ENCODE measurements at places on chromosomes 1 and 21.

GRCh38 chr1:111361761-111362160 lies 65.8 kb downstream of the OVGP1 start:
- DNase-seq = no peak

DNA sequence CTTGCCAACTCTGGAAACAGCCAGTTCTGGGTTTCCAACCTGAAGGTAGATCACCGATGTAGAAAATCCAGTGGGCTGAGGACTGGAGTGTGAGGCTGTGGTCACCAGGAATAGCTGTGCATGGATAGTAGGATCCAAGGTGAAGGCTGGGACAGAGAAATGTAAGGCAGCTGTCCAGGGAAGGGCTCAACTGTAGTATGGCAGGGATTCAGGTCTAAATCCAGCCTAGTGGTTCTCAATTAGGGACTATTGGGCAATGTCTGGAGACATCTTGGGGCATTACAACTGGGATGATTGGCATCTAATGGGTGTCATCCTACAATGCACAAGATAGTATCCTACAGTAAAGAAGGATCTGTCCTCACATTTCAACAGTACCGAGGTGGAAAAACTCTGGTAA lies 67.7 kb upstream of the RUNX1 start:
- DNase-seq = no peak

DNA sequence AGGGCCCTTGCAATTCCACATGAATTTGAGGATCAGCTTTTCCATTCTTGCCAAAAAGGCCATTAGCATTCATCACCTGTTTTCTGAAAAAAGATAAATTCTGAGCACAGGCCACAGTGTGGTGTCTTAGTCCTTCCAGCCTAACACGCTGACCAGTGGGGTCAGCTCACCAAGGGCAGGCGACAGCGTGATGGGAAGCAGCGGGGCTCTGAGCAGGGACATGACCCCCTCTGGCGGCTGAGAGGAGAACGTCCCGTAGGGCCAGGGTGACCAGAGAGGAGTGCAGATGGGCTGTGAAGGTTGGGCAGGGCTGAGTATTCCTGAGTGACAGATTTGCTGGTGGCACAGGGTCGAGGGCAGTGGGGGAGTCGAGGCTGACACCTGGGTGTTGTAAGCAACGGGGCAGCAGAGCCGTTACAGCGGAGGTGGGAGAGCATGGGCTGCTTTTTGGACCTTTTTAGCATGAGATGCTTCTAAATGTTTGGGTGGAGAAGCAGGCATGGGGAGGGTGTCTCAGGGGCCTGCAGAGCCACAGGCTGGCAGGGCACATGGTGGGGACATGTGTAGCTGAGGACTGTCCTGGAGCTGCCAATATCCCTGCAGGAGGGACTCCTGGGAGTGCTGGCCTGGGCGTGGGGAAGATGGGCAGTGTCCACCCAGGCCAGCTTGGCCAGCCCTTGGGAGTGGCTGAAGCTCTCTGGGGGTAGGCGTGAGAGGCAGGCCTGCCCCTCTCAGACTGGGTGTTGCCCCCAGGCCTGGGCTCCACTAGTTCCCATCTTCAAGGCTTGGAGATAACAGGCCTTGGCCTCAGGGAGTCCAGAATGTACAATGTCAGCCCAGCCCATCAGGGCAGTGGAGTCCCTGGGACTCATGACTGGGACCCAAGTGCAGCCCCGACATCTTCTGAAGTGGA lies 8.6 kb upstream of the CALML6 start:
- DNase-seq = no peak

DNA sequence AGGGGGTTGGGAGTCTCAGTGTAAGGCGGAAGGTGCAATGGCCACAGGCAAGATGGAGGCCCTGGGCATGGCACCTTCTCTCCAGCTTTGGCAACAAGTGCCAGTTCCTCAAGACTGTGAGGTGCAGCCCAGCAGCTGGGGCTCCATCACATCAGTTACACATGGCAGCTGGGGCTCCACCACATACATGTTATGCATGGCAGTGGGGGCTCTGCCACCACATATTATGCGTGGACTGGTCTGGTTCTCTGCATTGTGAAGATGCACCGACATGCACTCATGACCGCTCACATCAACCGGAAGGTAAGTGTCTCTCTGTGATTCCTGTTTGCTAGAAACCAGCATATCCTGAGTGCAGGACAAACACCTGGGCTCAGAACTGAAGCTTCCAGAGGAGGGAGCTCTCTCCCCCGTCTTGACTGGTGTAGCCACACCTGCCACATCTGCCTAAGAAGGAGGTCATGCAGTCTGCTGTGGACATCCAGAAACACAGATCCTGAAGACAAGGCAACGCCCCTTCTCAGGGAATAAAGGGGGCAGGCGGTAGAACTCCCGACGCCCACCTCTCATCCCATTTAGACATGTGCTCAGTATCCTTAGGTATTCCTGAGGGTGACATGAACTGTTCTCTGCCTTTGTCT lies 104.1 kb upstream of the TMPRSS2 start:
- DNase-seq = no peak

DNA sequence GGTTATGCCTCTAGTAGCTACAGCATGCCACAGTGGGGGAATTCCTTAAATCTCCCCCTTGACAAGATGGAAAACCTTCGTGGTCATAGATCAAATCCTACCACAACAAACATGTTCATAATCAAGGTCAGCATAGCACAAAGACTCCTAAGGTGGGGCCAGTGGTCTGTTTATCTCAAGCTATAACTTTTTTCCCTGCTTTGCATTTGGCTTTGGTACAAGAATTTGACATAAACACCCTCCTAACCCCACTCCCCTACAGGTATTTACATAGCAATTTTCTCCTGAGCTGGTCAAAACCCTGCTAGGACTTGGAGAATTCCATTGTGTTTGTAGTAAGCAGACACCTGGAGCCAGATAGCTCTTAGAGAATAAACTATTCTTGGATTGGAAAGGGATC lies 58.5 kb downstream of the HIVEP3 start:
- DNase-seq = no peak

DNA sequence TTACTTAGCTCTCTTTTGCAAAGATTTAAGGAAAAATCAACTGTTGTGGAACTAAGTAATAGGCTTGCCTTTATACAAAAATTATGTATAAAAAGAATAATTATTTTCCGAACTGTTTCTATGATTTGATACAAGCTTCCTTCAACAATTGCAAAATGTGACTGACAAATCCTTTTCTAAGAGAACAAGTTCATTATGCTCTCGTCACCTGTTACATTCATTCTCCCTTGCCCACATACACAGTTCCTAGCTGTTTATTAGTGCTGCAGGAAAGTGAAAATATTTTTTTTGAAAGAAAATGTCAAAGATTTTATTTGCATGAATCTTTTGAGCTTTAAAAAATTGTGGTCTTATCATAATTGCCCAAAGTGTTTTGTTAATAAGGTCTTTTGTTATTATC lies 466.2 kb downstream of the USP25 start:
- no peak for DNase-seq

GRCh38 chr1:23168079-23168444 lies 594 bp downstream of the LUZP1 start:
- DNase-seq = no peak

DNA sequence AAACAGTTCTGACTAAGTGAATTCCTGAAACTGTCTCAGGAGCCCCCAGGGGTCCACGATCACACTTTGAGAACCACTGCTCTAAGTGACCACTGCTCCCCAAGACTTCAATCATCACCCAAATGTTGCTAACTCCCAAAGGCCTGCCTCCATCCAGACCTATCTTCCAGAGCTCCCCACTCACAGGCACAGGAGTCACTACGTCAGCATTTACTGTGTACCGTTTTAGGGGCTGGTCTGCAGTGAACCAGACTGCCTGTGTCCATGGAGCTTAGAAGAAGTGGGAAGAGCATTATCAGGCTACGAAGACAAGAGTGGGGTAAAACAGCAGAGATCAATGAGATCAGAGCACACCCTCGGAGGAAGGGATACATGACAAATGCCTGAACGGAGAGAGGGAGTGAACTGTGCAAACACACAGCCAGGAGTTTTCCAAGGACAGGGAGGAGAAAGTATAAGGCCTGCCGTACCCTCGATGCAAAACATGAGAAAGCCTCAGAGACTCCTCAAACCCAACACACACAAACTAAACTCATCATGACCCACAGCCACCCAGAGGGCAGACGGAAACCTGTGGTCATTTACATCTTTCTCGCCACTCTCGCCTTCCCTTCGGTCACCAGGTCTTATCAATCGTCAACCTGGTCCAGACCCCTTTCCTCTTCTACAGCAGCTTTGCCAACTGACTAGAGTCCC lies 10.1 kb downstream of the GNB1 start:
- DNase-seq = no peak

GRCh38 chr1:36126797-36127500 lies 1.9 kb upstream of the COL8A2 start:
- DNase-seq = no peak

DNA sequence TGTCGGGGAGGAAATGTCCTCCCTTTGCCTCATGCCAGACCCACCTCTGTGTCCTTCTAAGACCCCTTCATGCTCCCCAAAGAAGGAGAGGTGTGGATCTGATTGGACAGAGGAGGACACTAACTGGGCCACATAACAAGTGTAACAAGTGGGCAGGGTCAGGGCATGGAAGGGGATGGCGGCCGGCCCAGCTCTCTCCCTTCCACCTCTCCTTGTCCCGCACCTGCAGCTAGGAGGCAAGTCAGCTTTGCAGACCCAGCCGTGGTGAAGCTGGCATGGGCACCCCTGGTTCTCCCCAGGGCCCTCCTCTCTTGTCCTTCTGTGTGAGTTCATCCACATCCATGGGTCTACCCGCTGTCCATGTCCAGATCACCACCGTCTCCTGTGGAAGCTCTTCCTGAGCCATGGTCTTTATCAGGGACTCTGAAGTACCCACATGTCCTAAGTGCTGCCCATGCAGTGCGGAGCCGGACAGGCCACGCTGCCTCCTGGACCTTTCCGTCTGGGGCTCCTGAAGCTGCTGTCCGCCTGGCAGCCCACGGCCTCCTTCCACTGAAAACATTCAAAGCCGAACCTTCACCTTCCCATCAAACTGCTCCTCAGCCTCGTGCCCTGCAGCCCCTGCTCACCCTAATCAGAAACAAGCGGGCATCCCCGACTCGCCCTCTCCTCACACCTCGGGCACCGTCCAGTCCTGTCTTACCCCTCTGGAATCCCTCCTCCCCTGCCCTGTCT lies 460.5 kb downstream of the PTPRU start:
- no peak for DNase-seq

DNA sequence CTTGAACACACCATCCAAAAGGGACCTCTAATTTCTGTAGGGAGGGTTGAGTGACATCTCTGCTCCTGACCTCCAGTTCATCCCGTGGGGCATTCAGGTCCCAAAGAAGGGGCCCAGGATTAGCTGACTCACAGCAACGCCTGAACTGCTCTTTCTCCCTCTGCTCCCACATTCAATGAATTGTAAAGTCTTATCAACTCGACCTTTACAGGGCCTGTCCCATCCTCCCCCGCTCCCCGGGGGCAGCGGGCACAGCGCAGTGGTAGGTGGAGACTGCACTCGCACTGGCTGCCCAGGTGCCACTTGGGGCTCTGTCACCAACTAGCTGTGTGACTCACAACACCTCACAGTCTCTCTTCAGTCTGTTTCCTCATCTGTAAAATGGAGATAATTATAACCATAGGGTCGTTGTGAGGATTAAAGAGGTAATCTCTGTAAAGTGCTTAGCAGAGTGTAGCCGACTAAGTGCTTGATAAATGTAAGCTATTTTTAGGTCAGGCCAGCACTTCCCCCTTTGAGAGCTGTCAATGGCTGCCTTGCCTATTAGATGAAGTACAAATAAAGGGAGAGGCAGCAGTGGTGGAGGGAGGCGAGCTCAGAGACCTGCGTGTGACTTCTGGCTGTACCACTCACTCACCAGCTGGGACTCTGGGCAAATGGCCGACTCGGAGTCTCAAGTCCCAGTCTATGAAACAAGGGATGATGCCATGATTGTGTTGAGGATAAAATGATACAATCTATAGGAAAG lies 637 bp upstream of the MYBPHL start:
- DNase-seq = no peak

DNA sequence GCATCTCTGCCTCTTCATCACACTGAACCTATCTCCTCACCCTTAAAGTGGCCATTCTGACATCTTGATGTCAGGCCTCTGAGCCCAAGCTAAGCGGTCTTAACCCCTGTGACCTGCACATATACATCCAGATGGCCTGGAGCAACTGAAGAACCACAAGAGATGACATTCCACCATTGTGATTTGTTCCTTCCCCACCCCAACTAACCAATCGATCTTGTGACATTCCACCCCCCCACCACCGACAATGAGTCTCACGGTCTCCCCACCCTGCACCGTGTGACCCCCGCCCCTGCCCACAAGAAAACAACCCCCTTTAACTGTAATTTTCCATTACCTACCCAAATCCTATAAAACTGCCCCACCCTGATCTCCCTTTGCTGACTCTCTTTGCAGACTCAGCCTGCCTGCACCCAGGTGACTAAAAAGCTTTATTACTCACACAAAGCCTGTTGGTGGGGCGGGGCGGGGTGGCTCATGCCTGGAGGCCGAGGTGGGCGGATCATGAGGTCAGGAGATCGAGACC lies 21.0 kb upstream of the PINK1 start:
- no peak for DNase-seq

GRCh38 chr1:108531444-108531843 lies 28.5 kb upstream of the EEIG2 start:
- DNase-seq = no peak

DNA sequence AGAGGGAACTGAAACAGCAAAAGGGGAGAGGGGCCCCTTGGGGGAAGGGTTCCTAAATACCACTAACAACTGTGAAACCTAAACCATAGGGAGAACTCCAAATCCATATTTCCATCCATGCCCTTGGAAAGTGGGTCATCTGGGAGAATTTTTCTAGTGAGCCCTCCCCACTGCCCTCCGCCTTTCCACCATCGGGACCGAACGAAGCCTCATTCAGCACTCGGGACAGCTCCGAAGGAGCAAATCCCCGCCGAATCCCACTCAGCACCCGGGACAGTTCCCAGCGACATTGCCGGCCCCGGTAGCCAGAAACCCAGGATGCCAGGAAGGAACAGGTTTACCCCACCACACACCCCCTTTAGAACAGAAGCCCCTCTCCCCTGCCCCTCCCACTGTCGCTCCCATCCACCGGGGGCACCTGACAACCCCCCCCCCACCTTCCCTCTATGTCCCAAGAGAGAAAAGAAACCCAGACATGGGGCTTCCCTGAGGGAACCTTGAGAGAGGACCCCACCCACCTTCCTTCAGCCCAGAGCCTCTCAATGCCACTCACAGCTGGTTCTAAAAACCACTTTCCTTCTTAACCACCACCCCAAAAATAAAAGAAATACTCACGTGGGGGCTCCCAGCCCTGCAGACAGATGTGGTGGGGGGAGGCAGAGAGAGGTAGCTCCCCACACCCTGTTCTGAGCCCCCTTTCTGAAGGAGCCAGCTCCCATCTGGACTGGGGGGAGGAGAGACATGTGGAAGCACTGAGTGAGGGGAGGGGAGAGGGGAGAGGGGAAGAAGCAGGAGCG lies 4.5 kb downstream of the DLGAP3 start:
- no peak for DNase-seq

- DNase-seq = no peak
These were observed 394.1 kb downstream of the MATN1 start for GRCh38 chr1:30329263-30329753.

DNA sequence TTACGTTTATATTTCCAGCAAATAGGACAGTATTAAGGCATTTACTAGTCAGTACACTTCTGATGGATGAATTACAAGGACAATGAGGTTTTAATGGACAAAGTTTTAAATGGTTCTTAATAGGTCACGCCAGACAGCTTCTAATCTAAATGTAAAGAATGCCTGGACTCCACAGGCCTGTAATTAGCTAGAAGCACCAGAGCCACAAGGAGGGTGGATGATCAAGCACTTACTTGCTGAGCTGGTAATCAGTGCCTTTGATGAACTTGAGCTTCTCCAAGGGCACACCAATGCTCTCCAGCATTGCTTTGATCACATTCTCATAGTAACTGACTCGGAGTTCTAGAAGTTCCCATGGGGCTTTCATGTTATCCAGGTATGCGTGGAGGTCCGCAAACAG lies 6.8 kb downstream of the YARS1 start:
- no peak for DNase-seq
